ENCODE measurements at places on chromosomes 3 and 15. TPM values are rescaled to one million over a fixed set of nuclear protein-coding genes. Genes with fewer than 3 reads are reported as not detected.

CDCP1 gene
- 8.7 TPM for total RNA-seq

SLC7A14 gene
- total RNA-seq, result not detected

- no peaks in the 10 kb centered on the region for H3K36me3 ChIP-seq
- no peaks in the 10 kb centered on the region for H3K27me3 ChIP-seq
- DNase-seq, result no peak
- H3K4me3 ChIP-seq, result no peak overlapping the region
- no peaks in the 10 kb centered on the region for H3K4me1 ChIP-seq
These were observed 120.4 kb downstream of the GABRG3 start for GRCh38 chr15:27091270-27091940.

DNA sequence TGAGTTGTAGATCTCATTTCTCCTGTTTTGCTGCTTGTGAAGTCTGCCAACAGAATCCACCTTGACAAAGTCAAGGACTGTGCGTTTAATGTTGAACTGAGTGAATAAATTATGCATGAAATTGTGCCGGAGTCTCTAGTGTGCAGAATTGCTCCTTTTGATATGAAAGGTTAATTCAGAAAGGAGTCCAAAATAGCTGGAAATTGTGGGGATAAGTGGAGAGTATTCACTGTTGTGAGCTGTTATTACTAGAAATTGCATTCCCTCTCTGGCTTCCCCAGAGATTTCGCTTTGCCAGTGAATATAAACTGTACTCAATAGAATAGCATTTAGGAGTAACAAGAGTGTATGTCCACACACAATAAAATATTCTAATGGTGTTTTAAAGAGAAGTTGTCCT lies 43.1 kb downstream of the SAMMSON start:
- no peaks in the 10 kb centered on the region for H3K4me1 ChIP-seq
- no peak overlapping the region for H3K27ac ChIP-seq
- peaks cover 3% of the 10 kb centered on the region for H3K27me3 ChIP-seq
- no peaks in the 10 kb centered on the region for H3K36me3 ChIP-seq
- no peak overlapping the region for H3K4me3 ChIP-seq

DNA sequence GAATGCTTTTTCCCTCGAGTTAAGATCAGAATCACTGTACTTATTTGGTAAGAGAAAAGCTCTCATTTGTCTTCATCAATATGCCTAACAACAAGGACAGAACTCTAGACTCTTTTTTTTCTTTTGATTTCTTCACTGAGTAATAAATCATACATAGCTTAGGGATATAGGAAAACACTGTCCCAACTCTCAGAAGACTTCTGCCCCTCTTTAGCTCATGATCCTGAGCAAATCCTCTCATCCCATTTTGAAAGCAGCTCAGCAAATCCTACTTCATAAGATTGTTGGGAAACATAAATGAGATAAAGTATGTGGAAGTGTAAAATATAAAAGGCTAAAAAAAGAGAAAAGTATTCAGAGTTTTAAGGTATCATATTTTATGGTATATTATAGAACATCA lies 141.7 kb downstream of the ATP8B4 start:
- H3K36me3 ChIP-seq, result peaks cover 35% of the 10 kb centered on the region
- no peak for DNase-seq
- no peak overlapping the region for H3K27ac ChIP-seq
- no peak overlapping the region for H3K4me3 ChIP-seq
- peaks cover 7% of the 10 kb centered on the region for H3K4me1 ChIP-seq

CACNA1D gene
- total RNA-seq, result not detected

SLCO2A1 gene
- total RNA-seq, result not detected

TMC3 gene
- total RNA-seq, result not detected

GRCh38 chr3:23129817-23130216 lies 73.3 kb upstream of the UBE2E2 start:
- H3K36me3 ChIP-seq, result no peaks in the 10 kb centered on the region
- no peak overlapping the region for H3K27ac ChIP-seq
- no peak overlapping the region for H3K4me3 ChIP-seq
- no peaks in the 10 kb centered on the region for H3K4me1 ChIP-seq
- DNase-seq, result no peak
- H3K27me3 ChIP-seq, result no peaks in the 10 kb centered on the region

GOLGA8Q gene
- total RNA-seq, result 13.1 TPM

DNA sequence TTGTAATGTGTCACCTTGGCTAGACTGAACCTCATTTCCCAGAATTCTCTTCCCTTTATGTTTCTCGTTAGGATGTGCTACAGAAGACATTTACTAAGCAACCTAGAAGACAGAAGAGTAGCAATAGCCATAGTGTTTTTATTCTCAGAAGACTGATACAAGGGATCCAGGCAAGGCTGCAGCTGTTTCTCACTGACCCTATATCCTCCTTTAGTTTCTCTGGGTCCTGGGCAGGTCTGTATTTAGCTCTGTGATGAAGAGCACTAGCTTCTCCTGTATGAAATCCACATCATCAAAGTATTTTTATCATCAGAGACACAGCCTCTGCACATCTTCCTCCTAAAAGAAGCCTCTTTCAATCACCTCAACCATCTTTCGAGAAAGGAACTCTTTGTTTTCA lies 72.5 kb downstream of the SUMF1 start:
- H3K36me3 ChIP-seq, result peaks cover 44% of the 10 kb centered on the region
- peak overlapping the region; percentile 89 for H3K27ac ChIP-seq
- H3K4me3 ChIP-seq, result peak overlapping the region; percentile 49
- no peak for DNase-seq

CCR5 gene
- total RNA-seq, result 44.3 TPM

DNA sequence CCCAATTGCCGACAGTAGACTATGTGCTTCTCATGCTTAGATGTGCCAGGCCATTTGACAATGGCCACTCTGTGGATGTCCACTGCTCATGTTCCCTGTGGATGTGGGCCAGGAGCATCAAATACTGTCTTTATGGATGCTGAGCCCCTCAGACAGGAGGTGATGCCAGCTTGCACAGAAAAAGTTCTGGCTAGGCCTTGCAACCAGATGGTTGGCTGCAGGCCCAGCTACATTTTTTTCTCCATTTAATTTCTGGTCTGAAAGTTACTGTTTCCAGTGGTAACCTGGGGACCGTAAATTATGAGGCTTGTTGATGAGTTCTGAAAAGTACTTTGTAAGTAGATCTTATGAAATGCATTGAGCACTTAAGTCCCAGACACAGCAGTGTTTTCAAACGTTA lies 228.5 kb downstream of the CHL1 start:
- H3K27me3 ChIP-seq, result no peaks in the 10 kb centered on the region
- H3K36me3 ChIP-seq, result no peaks in the 10 kb centered on the region
- no peak overlapping the region for H3K27ac ChIP-seq

DNA sequence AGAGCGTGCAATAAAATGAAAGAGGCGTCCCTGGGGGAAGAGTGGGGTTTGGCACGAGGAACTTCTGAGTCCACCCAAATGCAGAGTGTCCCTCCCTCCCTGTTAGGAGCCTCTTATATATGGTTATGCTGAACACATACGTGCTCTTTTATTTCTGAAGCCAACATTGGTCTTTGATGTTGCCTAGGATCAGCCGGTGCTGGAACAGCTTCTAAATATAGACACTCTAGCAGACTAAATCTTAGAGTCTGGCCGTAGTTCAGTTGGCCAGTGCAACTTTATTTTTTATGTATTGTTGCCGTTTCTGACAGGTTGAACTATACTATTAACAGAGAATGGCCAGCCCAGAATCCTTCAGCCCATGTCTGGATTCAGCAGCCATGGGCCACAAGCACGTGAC lies 128.7 kb downstream of the GHSR start:
- no peak overlapping the region for H3K4me3 ChIP-seq
- DNase-seq, result no peak
- no peaks in the 10 kb centered on the region for H3K36me3 ChIP-seq

- H3K27ac ChIP-seq, result no peak overlapping the region
- peaks cover 15% of the 10 kb centered on the region for H3K4me1 ChIP-seq
- no peak for DNase-seq
- no peak overlapping the region for H3K4me3 ChIP-seq
- H3K27me3 ChIP-seq, result peaks cover 7% of the 10 kb centered on the region
These were observed 12.9 kb downstream of the SPINT1 start for GRCh38 chr15:40856746-40857145.

DNA sequence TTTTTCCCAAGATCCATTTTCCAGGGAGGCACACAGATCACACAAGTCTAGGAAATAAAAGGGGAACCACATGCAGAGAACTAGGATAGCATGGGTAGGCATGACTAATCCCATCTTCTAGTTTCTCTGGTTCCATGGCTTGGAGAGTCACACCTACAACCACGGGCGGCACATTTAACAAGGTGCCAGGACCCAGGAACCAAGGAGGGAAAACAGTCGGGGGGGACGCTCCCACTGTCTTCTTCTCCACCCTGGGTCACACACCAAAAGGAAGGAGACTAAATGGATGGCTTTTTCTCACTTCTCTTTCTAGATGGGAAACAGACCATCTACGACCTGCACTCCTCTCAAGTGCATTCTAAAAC lies 4.6 kb upstream of the SMCO1 start:
- H3K36me3 ChIP-seq, result peaks cover 10% of the 10 kb centered on the region
- DNase-seq, result no peak
- peaks cover 6% of the 10 kb centered on the region for H3K27me3 ChIP-seq
- no peaks in the 10 kb centered on the region for H3K4me1 ChIP-seq
- H3K4me3 ChIP-seq, result no peak overlapping the region

GRCh38 chr15:23038726-23039142 lies 635 bp downstream of the TUBGCP5 start:
- peaks cover 17% of the 10 kb centered on the region for H3K4me1 ChIP-seq
- peak overlapping the region; percentile 96 for H3K27ac ChIP-seq
- no peaks in the 10 kb centered on the region for H3K27me3 ChIP-seq
